NCI-H2081 treated with DMSO at 0.1 percent for 48 hours (cell line): ENCODE measurements at places on chromosomes 4 and X.

DNA sequence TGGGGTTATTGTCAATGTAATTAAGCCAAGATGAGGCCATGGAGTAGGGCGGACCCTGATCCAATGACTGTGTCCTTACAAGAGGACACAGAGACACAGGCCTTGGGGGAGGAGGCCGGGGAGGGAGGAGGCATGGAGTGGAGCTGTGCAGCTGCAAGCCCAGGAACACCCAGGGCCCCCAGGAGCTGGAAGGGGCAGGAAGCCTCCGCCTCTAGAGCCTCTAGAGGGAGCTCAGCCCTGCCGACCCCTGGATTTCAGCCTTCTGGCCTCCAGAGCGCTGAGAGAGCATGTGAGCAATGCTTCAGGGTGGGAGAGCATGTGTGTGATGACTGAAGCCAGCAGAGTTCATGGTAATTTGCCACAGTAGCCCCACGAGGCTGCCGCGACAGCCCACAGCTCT, 234.6 kb downstream of the AFAP1 start:
- no peak for DNase-seq

DNA sequence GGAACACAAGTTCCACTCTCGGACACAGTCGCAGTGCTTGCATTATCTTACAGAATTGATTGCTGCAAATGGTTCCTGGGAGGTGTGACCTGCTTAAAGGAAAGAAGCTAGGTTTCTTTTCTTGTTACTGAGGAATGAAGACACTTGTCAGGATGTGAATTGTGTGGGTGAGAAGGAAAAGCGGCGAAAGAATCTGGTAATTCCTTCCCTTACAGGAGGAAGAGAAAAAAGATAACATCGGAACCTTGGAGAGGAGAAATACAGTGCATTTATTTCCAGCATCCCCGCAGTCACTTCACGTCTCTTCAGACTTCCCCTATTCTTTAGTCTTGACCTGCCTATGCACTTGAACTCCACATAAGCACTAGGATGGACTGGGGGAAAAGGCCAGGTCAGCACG, 389 bp upstream of the CCSER1 start:
- DNase-seq: no peak

GRCh38 chr4:10753336-10753735, 68.8 kb upstream of the CLNK start:
- DNase-seq: no peak

GRCh38 chr4:104938624-104939023, 208.1 kb upstream of the TET2 start:
- no peak for DNase-seq

GRCh38 chrX:138859421-138859820, 147.9 kb upstream of the FGF13 start:
- DNase-seq: no peak

DNA sequence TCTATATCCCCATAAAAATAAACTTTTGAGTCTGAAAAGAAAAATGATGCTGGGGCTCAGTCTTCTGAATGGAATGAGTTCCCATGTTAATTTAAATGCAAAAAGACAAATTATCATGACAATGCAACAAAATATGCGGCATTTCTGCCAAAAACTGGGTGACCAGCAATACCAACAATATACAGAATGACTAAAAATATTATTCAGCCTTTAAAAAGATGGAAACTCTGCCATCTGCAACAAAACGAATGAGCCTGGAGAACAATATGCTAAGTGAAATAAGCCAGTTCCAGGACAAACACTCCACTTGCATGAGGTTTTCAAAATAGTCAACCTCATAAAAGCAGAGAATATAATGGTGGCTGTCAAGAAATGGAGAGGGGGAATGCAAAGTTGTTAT, 558.5 kb downstream of the IL15 start:
- no peak for DNase-seq

DNA sequence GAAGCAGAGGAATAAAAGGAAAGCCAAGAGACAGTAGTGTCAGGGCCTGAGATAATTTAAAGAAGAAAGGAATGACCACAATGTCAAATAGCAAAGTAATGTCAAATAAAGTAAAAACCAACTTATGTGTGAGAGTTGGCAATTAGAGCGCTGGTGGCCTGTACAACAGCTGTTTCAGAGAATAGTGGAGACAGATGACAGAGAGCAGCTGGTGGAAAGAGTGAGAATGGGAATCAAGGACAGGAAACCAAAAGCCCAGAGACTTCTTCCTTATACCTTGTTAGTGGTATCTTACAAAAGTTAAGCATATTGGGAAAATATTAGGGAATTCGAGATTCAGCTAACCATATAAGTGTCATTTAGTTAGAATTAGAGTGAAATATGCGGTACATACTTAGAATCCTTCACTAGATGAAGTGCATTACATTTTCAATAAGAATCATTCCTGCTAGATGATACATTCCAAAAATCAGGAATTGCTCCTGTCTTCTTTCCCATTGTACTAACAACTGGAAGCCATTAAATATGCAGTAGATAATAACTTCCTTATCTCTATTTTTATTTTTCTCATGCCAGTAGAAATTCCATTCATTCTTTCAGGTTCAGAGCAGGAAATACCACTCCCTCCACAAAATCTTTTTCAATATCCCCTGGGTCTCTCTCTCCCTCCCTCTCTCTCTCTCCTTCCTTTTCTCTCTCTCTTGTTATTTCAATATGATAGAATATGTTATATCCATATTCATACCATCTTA, 525.4 kb downstream of the CENPC start:
- no peak for DNase-seq

GRCh38 chrX:41779941-41780340, 56.0 kb downstream of the GPR82 start:
- DNase-seq: no peak

DNA sequence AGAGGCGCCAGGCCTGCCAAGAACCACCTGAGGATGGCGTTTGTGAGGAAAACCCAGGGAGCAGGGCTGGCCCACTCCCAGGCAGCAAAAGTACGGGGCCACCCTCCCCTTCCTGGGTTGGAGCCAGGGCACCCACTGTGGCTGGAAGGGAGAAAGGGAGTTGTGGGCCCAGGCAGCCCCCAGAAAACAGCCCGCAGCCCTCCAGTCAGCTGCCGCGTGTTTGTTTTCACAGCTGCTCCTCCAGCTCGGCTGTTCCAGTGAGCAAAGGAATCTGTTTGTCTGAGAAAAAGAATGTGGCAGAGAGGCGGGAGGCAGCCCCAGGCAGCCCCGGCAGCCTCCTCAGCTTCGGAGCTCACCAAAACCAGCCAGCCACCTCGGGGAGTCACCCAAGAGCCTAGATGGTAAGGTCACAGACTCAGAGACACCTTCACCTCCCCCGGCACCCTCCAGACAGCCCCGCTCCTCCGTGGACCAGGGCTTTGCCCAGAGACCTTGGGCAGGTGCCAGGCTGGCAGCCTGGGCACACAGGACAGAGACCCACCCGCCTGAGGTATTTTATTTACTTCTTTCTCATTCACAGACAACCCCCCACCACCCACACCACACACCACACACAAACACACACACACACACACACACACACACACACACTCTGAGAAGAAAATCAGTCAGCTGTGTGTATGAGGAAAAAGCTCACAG, 338.1 kb downstream of the BCOR start:
- no peak for DNase-seq

- DNase-seq: no peak
These were observed 153.9 kb downstream of the SPANXN3 start for GRCh38 chrX:143363419-143363818.

DNA sequence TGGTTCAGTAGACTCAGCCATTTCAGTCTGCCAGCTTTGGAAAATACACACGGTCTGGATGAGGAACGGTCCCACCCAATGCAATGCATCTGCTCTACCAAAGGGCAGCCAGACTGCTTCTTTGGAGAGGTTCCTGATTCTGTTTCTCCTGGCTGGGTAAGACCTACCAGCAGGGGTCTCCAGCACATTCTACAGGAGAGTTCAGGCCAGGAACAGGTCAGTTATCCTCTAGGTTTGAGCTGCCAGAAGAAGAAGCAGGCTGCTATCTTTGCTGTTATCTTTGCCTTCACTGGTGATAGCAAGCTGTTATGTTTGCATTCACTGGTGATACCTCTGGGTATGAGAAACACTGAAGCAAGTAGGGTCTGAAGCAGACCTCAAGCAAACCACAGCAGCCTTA, 45.5 kb upstream of the PBDC1 start:
- DNase-seq: no peak

- no peak for DNase-seq
These were observed 48.1 kb upstream of the RASGEF1B start for GRCh38 chr4:81519856-81520255.

- DNase-seq: no peak
These were observed 271.0 kb downstream of the ARHGAP24 start for GRCh38 chr4:85745939-85746338.

DNA sequence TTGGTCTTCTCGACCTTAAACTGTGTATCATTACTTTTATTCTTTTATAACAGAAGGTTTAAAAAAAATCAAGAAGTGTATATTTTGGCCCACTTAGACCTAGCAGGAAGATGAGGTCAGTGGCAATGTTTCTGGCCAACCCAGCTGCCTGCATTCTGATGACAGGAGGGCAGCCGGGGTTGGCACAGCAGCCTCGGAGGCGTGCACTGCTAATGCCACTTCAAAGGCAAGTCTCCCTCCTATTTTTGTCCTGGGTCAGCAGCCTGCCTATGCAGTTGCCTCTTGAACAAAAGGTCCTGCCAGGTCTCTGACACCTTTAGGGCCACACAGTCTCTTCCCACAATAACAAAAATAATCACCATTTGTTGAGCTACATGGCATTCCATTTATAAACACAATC, 89.4 kb upstream of the MYOZ2 start:
- no peak for DNase-seq

GRCh38 chrX:40448793-40449192, 132.0 kb upstream of the ATP6AP2 start:
- no peak for DNase-seq

DNA sequence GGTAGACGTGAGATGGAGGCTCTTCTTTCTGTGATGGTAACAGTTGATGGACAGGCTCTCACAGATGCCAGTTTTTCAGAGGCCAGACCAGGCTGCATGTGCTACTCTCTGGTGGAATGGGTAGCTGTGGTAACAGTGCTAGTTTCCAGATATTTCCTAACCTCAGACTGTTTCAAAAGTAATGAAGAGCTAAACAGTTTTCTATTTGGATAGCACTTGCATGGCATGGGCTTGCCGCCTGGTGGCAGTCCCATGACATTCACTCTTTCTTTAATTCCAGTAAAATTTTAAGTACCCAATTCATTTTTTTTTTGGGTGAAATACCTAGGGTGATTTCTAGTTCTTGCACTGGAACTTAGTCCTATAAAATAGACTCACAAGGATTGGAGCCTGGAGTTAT, 220.2 kb upstream of the MAD2L1 start:
- no peak for DNase-seq

- no peak for DNase-seq
These were observed 202.4 kb downstream of the MAB21L2 start for GRCh38 chr4:150784305-150784704.

GRCh38 chr4:8306511-8307021, 37.0 kb downstream of the HTRA3 start:
- DNase-seq: no peak

GRCh38 chr4:41806807-41807206, 58.3 kb upstream of the PHOX2B start:
- no peak for DNase-seq

GRCh38 chr4:28313729-28314713, 1453.4 kb downstream of the STIM2 start:
- DNase-seq: no peak

- no peak for DNase-seq
These were observed 84.3 kb upstream of the HPRT1 start for GRCh38 chrX:134375691-134376090.

DNA sequence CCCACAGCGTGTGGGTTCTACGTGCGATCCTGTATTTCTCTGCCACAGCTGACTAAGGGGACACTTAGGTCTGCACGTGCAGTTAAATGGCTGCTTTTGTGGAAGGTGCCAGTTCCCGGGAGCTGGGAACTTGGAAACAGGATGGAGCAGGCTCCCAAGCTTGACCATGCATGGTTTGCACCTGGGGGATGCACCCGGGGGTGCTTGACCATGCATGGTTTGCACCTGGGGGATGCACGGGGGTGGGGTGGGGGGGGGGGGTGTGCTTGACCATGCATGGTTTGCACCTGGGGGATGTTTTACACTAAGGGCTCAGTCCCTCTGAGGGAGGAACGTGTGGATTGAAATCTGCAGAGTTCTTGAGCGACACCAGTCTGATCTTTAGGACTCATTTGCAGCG, 5.7 kb downstream of the WFS1 start:
- no peak for DNase-seq

- no peak for DNase-seq
These were observed at the start of gene SFRP2 for GRCh38 chr4:153788413-153789276. SFRP2 (minus strand) TSS chr4:153789083; CDS start chr4:153788835, 248 bp downstream.

GRCh38 chr4:80141543-80141942, 55.8 kb upstream of the PRDM8 start:
- no peak for DNase-seq

GRCh38 chr4:73244945-73245601, 13.5 kb downstream of the ANKRD17 start:
- DNase-seq: no peak

DNA sequence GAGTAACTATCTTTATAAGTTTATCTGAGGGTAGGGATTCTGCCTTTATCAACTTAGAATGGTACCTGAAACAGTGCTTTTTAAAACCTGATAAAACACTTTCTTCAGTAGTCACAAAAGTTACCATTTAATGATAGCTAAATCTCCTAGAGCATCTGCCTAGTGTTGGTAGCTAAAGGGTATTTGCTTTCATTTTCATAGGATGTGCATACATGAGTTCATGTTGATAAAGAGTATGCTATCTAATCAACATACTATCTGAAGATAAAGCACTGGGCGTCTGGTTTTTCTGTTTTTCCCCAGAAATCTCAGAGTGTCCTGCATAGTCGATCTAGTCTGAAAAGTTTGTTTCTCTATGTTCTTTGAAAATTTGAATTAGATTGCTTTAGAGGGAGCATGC, 75.1 kb downstream of the ADGRL3 start:
- DNase-seq: no peak
